ENCODE measurements at places on chromosomes 13 and 19.

- no peak for DNase-seq
These were observed 92.6 kb upstream of the TMTC4 start for GRCh38 chr13:100767192-100767591.

DNA sequence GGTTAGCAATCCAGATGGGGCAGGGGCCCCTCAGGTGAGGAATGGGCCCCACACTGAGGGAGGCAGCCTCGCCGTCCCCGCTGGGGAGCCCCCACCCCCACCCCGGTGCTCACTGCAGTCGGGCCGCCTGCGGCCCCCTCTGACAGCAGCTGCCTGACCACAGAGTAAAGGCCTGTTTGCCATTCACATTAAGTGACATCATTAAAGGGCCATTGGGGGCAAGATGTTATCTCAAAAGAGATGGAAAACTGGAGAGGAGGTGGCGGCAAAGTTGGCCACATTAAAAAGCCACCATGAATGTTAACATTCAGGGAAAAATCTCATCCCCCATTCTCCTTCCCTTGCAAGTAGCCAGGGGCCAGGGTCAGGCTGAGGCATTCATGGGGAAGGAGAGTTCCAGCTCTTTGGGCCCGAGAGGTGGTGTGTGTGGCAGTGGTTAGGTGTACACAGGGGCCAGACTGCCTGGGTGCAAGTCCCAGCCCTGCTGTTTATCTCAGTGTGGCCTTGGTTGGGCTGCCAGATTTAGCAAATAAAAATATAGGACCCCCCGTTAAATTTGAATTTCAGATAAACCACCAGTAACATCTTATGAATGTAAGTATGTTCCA is 20.9 kb downstream of the VSTM2B start:
- DNase-seq, result no peak

DNA sequence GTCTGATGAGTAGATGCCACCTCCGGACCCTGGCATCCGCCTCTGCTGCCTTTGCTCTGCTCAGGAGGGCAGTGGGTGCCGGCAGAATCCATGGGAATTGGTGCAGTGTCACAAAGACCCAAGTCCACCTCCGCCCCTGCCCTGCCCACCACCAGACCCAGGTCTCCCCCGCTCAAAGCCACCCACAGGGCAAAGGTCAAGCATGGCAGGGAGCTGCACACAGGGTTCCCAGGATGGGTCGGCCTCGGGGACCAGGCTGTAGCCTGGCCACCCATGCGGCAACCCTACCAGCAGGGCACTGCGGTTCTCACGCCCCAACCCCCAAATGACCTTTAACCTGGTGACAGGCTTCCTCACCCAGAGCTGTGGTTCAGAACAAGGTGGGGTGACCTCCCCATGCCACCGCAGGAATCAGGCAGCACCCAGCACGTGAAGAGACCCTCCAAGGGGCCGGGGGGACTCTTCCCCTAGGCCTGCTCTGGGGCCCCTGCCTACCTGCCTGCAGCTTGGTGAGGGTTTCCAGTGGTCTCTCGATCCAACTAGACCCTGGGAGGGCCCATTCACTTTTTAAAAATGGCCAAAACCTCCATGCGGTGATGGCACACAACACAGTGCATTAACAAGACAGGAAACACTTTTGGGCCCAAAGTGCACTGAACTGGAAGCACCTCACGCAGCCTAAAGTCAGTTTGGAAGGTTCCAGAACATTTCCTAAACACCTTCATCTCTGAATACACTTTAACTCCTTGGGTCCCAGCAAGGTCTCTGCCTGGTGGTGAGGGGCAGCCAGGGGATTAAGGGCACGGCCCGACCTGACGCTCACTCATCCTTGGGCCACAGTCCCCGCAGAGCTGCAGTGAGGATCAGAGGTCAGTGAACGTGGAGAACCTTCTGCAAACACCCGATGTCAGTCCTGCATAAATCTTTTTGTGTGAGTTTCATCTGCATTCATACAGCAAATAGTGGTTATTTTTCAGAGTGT is 11.0 kb downstream of the GAS6 start:
- DNase-seq, result no peak

DNA sequence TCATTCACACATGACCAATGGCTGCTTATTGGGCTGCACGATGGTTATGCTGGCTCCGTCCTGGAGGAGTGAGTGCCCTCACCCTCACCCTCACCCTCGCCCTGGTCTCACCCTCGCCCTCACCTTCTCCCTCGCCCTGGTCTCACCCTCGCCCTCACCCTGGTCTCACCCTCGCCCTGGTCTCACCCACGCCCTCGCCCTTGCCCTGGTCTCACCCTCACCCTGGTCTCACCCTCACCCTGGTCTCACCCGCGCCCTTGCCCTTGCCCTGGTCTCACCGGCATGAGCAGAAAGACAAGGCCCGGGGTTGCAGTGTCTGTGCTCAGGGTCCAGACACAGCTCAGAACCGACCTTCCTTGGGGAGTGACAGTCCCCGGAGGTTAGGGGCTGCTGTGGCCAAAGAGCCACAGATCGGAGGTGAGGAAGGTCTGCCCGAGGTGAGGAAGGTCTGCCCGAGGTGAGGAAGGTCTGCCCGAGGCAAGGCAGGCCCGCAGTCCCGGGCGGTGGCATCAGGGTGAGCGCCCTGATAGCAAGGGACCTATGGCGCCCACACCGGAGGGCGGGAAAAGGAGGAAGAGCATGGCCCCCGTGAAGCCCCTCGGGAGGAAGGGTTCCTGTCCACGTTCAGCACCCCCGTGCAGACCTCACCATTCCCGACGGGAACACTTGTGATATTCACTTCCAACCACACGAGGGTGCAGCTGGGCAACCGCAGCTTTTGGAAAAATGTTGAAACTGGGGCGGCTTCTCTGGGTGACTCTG is 65.6 kb downstream of the MCF2L start:
- DNase-seq, result no peak

DNA sequence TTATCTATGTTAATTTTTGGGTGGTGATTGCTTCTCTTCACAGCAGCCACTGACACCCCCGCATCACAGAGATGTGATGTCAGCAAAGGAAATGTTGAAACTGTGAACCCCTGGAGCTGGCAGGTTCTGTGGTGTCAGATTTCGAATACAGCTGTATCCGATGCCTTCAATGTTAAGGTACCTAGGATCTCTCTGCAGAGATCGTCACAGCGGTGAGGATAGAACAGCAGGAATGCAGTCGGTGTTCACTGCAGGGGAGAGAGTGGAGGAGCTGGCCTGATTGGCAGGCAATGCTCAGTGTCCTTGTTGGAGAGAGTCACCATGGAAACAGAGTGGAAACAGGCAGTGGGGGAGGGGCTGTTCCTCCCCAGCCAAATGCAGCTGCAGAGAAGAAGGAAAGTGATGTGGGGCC is 79.5 kb upstream of the ZNF835 start:
- DNase-seq, result no peak

DNA sequence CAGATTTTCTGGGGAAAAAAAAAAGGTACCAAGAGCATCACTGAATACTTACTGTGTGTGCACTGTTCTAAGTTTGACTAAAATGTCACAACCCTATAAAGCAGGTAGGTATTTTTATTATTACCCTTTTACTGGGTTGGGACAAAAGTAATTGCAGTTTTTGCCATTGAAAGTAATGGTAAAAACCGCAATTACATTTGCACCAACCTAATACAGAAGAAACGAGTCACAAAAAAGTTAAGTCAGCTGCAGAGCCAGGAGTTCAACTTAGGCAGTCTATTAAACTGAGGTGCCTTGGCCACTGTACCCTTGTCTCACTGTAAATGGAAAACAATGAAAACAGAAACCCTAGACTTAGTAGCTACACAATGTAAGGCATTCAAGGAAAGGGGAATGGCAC is 281.9 kb downstream of the SUCLA2 start:
- DNase-seq, result no peak

DNA sequence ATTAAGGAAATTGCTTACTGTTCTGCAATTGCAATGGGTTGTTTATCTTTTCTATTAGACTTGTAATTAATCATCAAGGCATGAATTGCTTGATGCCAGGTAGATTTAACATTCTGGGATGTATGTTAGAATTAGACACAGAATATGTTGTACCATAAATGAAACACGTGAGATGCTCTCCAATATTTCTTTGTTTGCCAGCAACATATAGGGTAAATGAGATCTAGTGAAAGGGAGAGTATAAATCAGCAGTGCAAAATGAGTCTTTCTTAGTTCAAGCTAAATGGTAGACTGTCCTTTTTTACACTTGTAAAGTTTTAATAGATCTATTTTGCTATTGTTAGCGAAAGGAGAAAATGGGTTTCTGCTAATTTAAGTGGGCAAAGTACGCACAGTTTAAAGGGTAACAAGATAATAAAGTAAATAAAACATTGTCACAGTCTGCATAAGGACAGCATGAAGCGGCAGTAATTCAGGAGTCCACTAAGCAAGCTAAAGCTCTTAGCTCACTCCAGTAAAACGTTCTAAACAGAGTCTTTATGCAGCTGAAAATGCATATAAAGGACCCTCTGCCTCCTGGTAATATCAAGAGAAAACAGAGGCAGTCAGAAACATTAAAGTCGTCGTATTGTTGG is 1137.1 kb downstream of the OLFM4 start:
- DNase-seq, result no peak

DNA sequence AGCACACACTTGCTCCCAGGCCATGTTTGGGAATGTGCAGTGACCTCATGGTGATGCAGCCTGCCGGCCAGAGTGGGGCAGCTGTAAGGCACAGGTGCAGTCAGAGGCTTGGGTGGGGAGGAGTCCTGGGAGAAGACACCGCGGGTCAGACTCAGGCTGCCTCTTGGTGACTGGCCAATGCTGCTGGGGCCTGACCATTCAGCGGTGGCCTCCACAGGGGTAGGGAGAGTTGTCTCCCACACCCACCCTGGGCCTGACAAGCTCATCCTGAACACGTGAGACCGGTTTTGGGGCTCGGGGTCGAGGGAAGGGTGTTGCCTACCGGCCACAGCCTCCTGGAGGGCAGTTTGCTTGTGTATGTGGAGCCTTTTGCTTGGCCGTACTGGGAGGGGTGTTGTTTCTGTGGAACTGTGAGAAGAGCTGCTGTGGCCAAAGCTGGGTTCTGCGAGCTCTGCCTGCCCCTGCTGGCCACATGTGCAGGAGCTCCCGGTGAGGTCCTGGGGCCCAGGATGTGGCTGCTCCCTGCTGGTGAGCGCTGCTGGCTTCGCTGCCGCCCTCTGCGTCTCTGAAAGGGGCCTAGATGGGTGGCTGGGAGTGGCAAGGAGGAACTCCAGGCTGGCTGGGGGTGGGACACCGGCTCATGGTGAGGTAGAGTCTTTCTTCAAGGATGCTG is 22.1 kb downstream of the UPF1 start:
- DNase-seq, result no peak

DNA sequence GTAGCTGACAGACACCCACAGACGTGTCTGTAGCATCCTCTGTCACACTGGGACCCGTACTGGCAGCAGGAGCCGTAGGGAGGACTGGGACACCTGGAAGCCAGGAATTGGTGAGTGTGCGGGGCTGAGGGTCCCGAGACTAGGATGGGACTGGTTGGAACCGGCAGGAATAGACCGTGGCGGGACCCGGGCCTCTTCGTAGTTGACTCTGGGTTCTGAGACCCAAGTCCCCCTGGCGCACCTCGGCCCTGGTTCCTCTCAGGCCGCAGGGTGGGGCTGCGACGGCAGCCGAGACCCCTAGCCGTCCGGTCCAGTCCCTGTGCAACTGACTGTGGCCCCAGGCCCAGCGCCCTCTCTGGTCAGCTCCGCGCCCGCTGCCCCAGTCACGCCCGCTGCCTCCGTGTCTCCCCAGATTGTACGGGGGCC is 64.7 kb downstream of the ZNF823 start:
- DNase-seq, result no peak

GRCh38 chr13:20960663-20961309 is 58.2 kb upstream of the XPO4 start:
- DNase-seq, result no peak

DNA sequence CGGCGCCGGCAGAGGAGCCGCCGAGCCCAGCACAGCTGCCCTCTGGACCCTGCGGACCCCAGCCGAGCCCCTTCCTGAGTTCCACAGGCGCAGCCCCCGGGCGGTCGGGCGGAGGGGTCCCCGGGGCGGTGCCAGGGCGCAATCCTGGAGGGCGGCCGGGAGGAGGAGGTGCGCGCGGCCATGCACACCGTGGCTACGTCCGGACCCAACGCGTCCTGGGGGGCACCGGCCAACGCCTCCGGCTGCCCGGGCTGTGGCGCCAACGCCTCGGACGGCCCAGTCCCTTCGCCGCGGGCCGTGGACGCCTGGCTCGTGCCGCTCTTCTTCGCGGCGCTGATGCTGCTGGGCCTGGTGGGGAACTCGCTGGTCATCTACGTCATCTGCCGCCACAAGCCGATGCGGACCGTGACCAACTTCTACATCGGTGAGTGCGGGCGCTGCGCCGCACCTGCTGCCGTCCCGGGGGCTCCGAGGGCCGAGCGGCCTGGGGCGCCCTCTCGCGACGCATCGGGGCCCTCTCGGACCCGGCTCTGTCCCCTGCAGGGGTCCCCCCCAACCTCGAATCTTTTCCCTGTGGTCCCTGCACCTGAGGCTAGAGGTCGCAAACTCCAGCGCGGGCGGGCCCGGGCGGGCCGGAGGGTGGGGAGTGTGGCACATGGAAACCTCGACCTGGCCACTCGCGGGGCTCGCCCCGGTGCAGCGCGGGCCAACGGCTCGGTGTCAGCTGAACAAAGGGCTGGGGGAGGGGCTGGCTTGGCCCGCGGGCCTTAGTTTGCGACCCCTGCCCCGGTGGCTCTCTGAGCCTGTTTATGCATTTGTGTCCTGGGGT is at the start of gene KISS1R:
TSS of gene KISS1R (plus strand) at position 11 of the 829 bp plus-strand sequence. CDS start at position 181, 170 bp downstream.
- no peak for DNase-seq

- DNase-seq, result no peak
These were observed 152.4 kb downstream of the DCLK1 start for GRCh38 chr13:35978607-35979316.

GRCh38 chr19:6632002-6632621 is 37.8 kb downstream of the TNFSF14 start:
- DNase-seq, result peak; percentile 80

- no peak for DNase-seq
These were observed 18.2 kb downstream of the CRX start for GRCh38 chr19:47839913-47840312.

- no peak for DNase-seq
These were observed 90.4 kb upstream of the PEG3 start for GRCh38 chr19:56930647-56931535.

GRCh38 chr13:74973935-74974879 is 507.8 kb downstream of the TBC1D4 start:
- DNase-seq, result no peak

GRCh38 chr19:49863935-49864320 is 3.4 kb downstream of the PNKP start:
- DNase-seq, result no peak

DNA sequence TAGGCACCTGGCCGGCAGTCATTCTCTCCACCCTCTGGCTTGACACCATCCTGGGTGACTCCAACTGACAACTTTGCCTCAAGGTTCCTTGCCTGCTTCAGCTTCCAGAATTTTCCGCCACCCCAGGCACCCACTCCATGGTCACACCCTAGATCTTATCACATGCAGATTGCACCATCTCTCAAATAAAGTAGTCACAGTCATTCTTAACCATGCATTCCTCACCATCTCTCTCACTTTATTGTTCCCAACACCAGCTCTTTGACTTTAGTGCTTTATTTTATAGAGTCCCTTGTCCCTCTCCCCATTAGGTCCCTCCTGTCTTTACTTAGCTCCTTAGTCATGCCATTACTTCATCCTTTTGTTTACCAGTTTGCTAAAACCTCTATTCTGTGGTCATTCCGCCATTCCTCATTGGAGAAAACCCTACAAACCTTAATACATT is 351.7 kb downstream of the SPRY2 start:
- DNase-seq, result no peak

- DNase-seq, result peak; percentile 80
These were observed at the start of the genes MAU2 and SUGP1 for GRCh38 chr19:19320361-19321140. Gene MAU2 (plus strand): TSS chr19:19320829. CDS start chr19:19320860, 31 bp downstream. Gene SUGP1 (minus strand): TSS chr19:19320509. CDS start chr19:19320496, 13 bp downstream.
